ENCODE measurements at places on chromosomes 13 and 19.

DNA sequence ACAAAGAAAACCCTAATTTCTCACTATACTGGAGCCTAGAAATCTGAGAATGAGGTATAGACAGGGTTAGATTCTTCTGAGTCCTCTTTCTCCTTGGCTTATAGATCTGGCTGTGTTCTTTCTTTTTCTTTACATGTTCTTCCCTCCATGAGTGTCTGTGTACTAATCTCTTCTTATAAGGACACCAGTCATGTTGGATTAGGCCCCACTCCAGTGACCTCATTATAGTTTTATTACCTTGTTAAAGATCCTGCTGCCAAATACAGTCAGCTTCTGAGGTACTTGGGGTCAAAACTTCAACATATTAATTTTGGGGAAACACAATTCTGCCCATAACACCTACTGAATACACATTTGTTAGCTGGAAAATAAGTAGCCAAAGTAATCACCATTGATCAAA, 302.6 kb downstream of the PCDH9 start:
- no peak for DNase-seq

- DNase-seq = no peak
Observed at GRCh38 chr13:100454876-100455275, 133.7 kb downstream of the GGACT start.

GRCh38 chr13:108495646-108496361, 133.6 kb upstream of the MYO16 start:
- no peak for DNase-seq

- no peak for DNase-seq
Observed at GRCh38 chr19:18059297-18059696, 27.4 kb downstream of the IL12RB1 start.

- DNase-seq = no peak
Observed at GRCh38 chr19:35458192-35458591, 10.1 kb downstream of the FFAR2 start.

GRCh38 chr19:13260883-13261653, 110.9 kb downstream of the IER2 start:
- no peak for DNase-seq

DNA sequence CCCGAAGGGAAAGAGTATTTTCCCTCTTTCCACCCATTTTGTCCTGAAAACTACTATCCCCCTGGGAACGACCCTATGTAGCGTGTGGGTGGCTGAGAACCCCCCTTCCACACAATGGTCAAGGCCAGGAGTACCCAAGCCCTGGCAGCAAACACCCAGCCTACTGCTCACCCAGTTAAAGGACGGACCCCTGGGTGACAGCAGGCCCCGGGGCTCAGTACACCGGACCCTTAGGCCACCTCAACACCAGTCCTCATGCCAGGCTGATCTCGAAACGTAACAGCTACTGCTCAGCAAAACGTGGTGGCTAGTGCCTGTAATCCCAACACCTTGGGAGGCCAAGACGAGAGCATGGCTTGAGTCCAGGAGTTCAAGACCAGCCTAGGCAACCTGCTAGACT, 1.4 kb downstream of the ANKRD27 start:
- no peak for DNase-seq

GRCh38 chr19:40224342-40225150, 1.9 kb downstream of the CCNP start:
- no peak for DNase-seq

GRCh38 chr13:34611671-34612070, 330.4 kb upstream of the NBEA start:
- DNase-seq = no peak

- DNase-seq = no peak
Observed at GRCh38 chr13:76610819-76611415, 275.3 kb downstream of the KCTD12 start.

DNA sequence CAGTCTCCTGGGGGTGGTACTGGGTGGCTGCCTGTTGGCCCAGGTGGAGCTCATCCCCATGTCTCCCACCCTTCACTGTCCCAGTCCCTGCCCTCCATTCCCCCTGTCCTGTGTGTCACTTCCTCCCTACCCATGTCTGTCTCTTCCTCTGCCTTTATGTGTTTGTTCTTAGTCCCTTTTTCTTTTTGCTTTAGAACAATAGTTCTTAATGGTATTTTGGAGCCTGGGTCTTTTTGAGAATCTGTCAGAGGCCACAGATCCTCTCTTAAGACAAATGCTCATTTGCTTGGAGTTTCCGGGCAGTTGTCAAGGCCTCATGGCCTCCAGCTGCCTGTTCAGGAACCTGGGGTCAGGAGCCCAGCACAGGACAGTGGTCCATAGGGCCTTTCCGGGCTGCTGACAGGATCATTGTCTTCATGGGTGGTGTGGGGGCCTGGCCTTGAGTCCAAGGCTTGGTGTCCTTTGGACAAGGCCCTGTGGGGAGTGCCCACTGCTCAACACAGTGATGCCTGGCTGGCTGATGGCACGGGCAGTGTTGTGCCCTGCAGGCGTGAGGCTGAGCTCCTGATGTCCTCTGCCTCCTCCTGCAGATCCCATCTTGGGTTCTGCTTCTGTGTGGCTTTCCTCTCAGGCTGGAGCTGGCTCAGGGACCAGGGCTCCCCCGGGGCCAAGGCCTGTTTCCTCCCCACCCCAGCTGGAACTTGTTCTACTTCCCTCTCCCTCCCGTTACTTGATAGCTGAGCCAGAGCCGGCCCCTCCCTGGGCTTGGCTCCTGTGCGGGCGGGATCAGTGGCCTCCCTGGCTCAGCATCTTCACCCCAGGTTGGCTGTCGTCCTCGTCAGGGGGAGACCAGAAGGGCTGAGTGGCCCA, 3.5 kb downstream of the EGLN2 start:
- DNase-seq = no peak

DNA sequence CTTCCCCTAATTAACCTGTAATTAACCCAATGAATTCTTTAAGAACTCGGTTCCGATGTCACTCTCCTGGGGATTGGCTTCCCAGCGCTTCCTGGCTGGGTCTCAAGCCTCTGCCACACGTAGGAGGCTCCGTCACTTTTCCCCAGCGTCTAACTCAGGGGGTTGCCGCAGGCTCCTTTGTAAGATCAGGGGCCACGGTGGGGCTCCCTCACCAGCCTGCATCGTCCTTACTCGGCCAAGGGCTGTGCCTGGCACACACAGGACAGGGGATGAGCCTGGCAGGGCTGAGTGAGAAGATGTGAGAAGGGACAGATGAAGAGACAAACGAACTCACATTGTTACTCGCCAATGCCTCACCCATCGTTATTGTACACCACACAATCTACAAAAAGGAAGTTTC, 20.9 kb upstream of the ATP11A start:
- DNase-seq = no peak

- DNase-seq = no peak
Observed at GRCh38 chr19:11208561-11209471, 11.5 kb upstream of the KANK2 start.

- DNase-seq = no peak
Observed at GRCh38 chr13:46983881-46984280, 87.0 kb upstream of the HTR2A start.

- no peak for DNase-seq
Observed at GRCh38 chr13:80684217-80684991, 343.5 kb upstream of the SPRY2 start.

GRCh38 chr19:10817291-10818038, 18.5 kb downstream of the TMED1 start:
- DNase-seq = no peak

DNA sequence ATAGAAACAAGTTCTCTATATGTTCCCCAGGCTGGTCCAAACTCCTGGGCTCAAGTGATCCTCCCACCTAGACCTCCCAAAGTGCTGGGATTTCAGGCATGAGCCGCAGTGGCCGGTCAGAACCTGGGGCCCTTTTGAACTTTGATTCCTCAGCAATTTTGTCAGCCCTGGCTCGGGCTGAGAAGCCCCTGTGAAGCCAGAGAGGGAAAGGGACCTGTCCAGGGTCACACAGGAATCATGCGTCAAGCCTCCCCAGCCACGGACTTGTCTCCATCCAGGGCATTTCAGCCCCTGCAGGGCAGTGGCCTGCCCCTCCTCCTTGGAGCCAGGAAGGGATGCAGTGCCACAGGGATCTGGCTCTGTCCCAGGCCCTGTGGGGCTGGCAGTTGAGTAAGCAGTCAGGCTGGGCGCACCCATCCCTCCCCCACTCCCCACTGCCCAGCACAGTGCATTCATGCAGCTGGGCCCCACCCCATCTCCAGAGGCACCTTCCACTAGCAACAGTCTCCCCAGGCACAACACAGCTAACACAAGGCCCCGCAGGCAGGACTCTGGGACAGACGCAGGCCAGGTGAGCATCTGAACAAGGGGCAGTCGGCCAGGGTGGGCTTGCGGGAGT, at the start of gene CAPS:
Gene CAPS, plus strand, starts transcription at position 516 of the 619 bp plus-strand sequence. CDS start 153 bp downstream, outside the sequence.
- no peak for DNase-seq

DNA sequence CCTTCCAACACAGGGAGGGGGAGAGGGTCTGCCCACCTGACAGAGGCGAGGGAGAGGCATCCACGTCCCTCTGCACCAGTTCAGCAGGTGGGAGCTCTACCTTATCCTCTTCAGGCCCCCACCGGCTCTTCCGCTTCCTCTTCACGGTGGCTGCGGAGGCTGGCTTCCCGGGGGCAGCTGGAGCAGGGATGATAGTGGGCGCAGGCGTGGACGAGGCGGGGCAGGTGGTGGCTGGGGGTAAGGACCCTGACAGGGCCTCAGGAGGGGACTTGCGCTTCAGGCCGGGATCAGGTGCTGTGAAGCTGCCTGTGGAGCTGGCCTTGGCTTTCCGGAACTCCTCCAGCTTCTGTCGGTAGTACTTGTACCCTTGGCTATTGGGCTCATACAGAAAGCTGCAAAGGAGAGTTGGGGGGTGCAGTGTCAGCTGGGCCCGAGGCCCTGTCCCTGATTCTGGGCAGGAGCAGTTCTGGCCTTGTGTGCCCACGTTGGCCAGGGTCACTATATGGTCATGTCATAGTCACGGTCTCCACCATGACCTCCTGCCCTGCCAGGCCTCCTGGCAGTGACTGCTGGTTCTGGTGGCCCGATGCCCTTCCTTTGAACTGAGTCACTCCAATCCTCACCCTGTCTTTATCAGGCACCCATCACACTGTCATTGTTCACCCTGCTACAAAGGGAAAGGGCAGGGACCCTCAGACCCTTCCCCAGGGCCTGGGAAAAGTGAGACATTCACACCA, 23.2 kb downstream of the SUGP1 start:
- DNase-seq = no peak

DNA sequence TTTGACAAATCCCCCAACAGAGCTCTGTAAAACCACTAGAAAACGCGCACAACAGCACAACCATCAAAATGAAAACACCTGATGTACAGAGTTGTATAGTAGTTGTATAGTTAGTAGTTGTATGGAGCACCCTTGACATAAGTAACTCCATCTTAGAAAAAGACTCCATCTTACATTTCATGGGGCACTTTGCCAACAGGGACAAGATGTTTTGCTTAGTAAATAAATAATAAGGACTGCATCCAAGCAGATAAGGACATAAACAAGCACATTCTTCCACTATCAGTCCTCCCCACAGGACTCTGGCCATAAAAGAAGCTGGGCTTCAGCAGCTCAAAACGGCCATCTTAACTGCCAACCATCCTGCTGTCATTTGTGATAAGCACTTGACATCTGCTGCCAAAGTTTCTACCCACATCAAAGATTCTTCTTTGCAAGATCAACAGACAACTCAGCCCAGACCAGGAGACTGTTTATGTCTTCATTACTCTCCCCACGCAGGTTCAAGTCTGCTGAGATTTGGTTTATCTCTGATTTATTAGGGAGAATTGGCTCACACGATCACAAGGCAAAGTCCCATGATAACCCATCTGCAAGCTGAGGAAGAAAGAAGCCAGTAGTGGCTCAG, 20.7 kb upstream of the ZNF331 start:
- no peak for DNase-seq

DNA sequence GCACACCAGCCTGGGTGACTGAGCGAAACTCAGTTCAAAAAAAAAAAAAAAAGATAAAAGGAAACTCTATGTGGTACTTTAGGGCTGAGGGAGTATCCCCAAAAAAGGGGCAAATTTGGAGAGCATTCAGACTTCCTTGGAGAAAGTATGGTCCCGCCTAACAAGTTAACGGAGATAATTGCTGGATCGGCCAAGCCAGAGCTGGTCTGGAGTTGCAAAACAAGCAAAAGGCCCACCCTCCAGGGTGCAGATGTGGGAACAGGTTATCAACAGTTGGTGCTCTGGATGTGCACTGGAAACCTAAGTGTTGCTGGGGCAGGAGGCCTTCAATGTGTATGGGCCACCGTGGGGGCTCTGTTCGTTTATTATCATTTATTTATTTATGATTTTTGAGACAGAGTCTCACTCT, 2.8 kb downstream of the IQCN start:
- DNase-seq = no peak

GRCh38 chr13:90868321-90868920, 479.1 kb upstream of the MIR17HG start:
- DNase-seq = no peak

GRCh38 chr13:40974460-40975407, 44.4 kb downstream of the ELF1 start:
- no peak for DNase-seq

- DNase-seq = no peak
Observed at GRCh38 chr19:45524575-45525129, 17.4 kb downstream of the VASP start.

- DNase-seq = no peak
Observed at GRCh38 chr13:54449922-54450321, 1421.3 kb downstream of the OLFM4 start.

- DNase-seq = no peak
Observed at GRCh38 chr19:54207676-54207982, 7.0 kb downstream of the RPS9 start.

GRCh38 chr13:31538067-31539042, 201.0 kb upstream of the RXFP2 start:
- DNase-seq = no peak

- peak; percentile 51 for DNase-seq
Observed at GRCh38 chr19:19540715-19541515, 2.9 kb downstream of the CILP2 start.

- no peak for DNase-seq
Observed at GRCh38 chr19:42129399-42130253, 2.6 kb downstream of the POU2F2 start.

GRCh38 chr19:49057636-49058234, at the start of gene CGB7:
Gene CGB7 (minus strand): TSS chr19:49057749. CDS start chr19:49055375, 2,374 bp downstream.
- DNase-seq = no peak

- DNase-seq = no peak
Observed at GRCh38 chr19:4023600-4024398, 16.3 kb downstream of the PIAS4 start.

DNA sequence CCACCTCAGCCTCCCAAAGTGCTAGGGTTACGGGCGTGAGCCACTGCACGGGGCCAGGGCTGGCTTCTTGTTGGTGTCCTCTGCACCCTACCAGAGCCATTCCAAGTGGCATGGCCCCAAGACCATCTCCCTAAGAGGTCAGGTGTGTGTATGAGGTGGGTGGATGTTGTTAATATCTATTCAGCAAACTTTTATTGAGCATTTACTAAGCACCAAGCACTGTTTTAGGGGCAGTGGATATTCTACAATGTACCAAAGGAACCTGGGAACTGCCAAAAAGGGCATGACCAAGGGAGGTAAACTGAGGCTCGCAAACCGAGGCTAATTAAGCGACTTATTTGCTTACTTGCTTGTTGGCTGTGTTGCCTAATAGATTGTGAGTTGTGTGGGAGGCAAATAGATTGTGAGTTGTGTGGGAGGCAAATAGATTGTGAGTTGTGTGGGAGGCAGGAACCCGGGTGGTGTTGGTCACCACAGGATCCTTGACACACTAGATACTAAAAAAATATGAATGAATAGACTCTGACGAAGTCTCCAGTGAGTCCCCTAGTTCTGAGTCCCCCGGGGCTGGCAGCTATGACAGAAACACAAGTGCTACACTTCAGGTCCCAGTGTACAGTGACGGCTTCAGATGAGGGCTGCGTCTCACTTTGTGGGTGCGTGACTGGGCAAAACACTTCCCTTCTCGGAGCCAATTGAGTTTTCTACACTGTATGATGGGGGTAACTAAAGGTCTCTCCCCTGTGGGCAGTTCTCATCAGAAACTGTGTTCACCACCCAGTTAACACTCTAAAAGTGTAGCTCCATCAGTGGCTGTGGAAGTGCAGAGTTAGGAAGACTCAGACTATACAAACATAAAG, 5.0 kb upstream of the BICRA start:
- DNase-seq = no peak
